Stimulated activated CD4-positive, alpha-beta T cell treated with anti-CD3 and anti-CD28 coated beads, TNF-alpha, amount 100 ng/mL, for 48 hours (primary cell): ENCODE measurements at places on chromosomes 2 and 18.

GRCh38 chr2:232444409-232445148, 11.4 kb upstream of the ALPI start:
- DNase-seq = peak; percentile 77

GRCh38 chr2:130844161-130844560, 7.4 kb downstream of the ARHGEF4 start:
- no peak for DNase-seq

- peak; percentile 27 for DNase-seq
These were observed 78.4 kb downstream of the SETBP1 start for GRCh38 chr18:44758861-44759631.

GRCh38 chr2:88067598-88067997, at the start of gene SMYD1:
TSS of gene SMYD1 (plus strand) at chr2:88067825. CDS start at chr2:88067865, 40 bp downstream.
- no peak for DNase-seq

GRCh38 chr2:16226943-16227664, 286.8 kb downstream of the MYCN start:
- DNase-seq = no peak

DNA sequence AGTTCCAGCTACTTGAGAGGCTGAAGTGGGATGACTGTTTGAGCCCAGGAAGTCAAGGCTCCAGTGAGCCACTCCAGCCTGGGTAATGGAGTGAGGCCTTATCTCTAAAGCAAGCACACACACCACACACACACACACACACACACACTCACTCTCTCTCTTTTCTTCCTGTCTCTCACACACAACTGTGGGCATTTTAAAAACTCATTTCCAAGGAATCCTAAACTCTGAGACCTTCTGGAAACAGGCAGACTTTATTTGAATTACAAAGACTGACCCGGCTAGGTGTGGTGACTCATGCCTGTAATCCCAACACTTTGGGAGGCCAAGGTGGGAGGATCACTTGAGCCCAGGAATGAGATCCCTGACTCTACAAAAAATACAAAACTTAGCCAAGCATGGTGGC, 21.3 kb downstream of the WDSUB1 start:
- no peak for DNase-seq

DNA sequence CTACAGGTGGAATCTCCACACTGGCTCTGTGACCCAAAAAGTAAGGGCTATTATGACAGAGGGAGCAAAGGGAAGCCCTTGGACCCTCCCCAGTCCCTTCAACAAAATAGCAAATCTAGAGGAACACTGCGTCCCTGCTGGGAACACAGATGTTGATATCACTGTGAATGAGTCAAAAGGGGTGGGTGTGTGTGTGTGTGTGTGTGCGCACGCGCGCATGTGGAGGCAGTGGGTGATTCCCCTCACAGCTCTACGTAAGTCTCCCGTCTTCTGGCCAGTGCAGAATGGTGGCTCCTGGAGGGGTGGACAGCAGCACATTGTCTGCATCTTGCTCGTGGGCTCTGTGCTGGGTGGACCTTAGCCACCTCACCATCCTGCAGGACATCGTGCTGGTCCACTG, 7.8 kb upstream of the C2orf72 start:
- DNase-seq = no peak

GRCh38 chr18:40404284-40404683, 1550.8 kb upstream of the PIK3C3 start:
- no peak for DNase-seq

GRCh38 chr2:220241423-220241822, 614.0 kb downstream of the SLC4A3 start:
- DNase-seq = no peak

DNA sequence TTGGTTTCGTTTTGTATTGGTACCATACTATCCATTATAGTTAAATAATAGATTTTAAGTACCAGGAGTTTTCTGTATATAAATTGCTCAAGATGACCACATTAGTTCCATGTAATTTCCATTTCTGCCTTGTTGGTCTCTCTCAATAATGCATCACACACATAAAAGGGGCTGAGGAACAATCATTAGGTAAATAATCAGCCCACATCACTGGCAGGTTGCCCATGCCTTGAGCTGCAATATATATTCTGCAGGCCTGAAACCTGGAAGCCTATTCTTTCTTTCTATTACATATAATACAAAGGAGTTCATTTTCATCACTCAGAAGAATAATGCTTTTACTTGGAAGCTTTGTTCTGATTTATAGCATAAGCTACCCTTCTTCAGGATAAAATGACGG, 616.1 kb upstream of the PKDCC start:
- DNase-seq = no peak

DNA sequence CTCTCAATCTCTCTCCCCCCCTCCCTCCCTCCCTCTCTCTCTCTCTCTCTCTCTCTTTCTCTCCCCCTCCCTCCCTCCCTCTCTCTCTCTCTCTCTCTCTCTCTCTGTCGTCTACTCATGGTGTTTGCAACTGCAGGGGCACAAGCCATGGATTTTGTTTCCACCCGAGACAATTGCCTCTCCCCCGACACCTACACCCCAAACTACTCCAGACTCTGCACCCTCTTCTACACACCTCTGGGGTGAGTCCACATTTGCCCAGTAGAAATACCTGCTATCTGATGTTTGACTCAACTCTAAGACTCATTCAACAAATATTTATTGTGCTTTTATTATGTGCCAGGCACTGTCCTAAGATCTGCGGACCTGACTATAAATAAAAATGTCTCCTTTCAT, 93.7 kb downstream of the TMEM17 start:
- no peak for DNase-seq

- DNase-seq = no peak
These were observed 18.0 kb upstream of the DNAH6 start for GRCh38 chr2:84498150-84498799.

- DNase-seq = peak; percentile 49
These were observed 697 bp downstream of the KCMF1 start for GRCh38 chr2:84971510-84972206.

DNA sequence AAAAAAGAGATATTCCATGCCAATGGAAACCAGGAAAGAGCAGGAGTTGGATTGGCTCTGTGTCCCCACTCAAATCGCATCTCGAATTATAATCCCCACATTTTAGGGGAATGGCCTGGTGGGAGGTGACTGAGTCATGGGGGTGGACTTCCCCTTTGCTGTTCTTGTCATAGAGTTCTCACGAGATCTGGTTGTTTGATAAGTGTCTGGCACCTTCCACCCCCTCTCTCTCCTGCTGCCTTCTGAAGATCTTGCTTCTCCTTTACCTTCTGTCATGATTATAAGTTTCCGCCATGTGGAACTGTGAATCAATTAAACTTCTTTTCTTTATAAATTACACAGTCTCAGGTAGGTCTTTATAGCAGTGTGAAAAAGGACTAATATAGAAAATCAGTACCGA, 355.6 kb downstream of the NBAS start:
- no peak for DNase-seq

DNA sequence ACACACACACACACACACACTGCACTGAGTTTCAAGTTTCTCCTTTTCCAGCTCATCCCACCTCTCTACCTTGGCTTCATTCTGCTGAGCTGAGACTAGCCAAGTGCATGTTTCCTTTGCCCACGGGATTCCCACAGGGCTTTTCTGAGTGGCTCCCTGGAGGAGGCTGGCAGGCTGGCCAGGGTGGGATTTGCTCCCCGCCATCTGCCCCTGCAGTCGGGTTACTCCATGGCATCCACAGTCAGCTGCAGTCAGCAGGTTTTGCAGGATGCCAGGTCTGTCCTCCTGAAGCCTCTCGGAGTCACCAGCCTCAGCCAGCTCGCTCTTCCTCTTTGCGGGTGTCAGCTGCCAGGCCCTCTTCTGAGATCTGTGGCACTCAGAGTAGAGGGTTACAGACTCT, 783.7 kb upstream of the SOX11 start:
- no peak for DNase-seq

GRCh38 chr2:146271131-146271831, 1573.5 kb upstream of the ACVR2A start:
- no peak for DNase-seq

- DNase-seq = no peak
These were observed 186.4 kb upstream of the FAM98A start for GRCh38 chr2:33785201-33786106.
